GM12865 (cell line): ENCODE measurements at places on chromosomes 1 and 21.

DNA sequence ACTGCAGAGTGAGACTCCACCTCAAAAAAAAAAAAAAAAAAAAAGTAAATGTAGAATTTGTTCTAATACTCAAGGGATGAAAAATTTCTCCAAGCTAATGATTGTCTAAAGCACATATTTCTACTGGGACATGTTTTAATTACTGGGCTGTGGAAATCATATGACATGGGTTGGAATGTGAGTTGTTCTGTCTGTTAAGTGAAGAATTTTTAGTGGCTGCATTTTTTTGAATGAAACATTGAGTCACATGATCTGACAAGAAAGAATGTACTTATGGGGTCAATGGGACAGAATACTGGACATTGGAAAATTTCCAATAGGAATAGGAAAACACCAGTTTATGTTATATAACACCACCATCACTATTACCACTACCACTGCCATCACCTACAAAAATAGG lies 123.8 kb upstream of the IVNS1ABP start:
- no peak for DNase-seq

- peak; percentile 84 for DNase-seq
Measured at GRCh38 chr1:150151291-150152181, 1.8 kb downstream of the PLEKHO1 start.

DNA sequence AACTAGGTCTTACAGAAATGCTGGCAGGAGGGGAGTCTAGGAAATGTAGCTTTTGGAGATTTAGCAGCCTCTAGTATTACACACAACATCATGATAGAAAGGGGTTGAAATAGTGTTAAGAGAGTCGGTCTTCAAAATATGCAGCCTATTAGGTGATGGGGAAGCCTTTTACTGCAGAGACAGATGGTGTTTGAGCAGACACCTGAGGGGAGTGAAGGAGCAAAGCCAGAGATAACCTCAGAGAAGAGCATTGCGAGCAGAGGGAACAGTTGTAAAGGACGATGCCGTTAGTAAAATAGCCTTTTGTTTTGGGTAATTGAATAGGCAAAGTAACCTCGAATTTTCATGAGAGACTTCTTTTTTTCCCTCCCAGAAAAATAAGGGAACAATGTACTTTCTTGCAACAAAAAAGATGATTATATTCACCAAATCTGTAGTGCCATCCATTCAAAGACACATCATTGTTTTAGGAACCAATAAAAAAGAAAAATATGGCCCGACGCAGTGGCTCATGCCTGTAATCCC lies 66.3 kb upstream of the KIF1B start:
- no peak for DNase-seq

DNA sequence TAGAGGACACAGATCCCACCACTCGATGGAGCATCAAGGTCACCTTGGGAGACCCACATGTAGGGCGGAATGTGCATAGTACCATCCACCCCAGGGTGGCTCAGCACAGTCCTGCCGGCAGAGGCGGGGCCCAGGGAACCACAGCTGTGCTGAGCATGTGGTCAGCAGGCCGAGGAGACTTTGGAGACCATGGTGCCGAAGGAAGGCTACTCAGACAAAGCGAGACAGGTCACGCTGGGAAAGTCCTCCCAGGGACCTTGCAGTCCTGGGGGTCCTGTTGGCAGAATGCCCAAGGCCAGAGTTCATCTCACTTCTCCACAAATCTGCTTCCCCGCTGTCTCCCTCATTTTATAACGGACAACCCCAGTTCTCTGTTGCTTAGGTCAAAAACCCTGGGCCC lies 22.5 kb downstream of the WNT3A start:
- no peak for DNase-seq

DNA sequence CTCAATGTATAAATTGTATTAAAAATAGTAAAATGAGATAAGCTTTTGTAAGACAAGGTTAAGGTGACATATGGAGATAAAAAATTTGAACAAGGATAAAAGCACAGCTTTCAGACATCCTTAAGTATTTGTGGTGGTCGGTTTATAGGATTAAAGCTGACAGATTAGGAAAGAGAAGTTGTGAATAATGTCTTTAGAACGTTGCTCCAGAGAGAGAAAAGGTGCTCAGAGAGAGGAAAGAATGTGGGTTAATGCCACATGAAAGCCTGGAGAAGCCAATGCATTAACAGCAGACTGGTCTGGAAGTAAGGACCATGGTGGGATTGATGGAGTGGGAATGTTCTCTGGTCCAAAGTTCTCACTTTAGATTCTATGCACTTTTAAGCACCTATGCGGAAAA lies 44.8 kb downstream of the ATP6V1G3 start:
- no peak for DNase-seq
